ENCODE measurements at places on chromosomes 11 and 22.

DNA sequence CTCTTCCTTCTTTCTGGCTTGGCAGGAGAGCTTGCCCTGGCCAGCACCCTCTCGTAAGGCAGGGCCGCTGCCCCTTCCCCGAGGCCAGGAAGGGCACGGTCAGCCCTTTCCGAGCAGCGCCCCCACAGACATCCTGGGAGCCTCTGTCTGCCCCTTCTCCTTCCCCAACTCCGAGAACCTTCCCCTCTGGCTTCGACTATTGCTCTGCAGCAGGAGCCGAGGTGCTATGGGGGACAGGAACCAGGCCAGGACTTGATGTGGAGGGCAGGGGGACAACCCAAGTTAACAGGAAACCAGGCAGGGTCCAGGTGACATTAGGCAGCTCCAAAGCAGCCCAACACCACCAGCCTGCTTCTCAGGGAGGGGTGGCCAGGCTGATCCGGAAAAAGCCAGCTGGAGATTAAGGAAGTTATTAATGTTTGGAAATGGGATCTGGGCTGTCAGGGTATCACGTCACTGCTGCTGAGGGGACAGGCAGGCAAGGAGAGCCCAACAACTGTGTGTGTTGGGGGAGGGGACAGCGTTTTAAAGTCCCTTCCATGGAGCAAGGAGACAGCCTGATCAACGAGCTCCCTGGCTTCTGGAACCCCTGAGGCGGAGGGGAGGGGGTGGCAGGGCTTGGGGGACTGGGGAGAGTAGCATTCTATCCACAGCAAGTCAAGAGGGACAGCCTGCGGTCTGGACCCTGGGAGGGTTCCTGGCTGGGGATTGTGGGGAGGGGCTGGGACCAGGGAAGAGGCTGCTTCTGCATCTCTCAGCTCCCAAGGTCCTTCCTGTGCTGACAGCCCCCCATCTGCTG lies 27.3 kb downstream of the SYT7 start:
- DNase-seq: no peak

GRCh38 chr11:2114430-2115241 lies 24.6 kb downstream of the IGF2 start:
- no peak for DNase-seq

DNA sequence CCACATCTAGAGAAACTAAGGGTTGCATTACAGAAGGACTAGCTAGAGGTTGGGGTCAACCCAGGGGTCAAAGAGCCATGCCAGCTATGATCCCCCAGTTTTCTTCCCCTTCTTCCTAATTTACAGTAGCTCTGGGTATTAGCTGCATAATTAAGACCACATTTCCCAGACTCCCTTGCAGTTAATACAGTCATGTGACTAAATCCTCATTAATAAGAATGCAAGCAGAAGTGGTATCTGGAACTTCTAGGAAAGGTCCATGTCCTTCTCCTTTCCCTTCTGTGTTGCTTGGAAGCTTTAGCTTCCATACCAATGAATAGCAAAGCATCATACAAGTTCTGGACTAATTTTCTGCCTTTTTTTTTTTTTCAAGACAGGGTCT lies 19.1 kb upstream of the LMO2 start:
- no peak for DNase-seq

GRCh38 chr11:45665933-45666647 lies 668 bp upstream of the CHST1 start:
- DNase-seq: no peak

- no peak for DNase-seq
Measured at GRCh38 chr11:1978720-1979473, 18.7 kb downstream of the H19 start.

DNA sequence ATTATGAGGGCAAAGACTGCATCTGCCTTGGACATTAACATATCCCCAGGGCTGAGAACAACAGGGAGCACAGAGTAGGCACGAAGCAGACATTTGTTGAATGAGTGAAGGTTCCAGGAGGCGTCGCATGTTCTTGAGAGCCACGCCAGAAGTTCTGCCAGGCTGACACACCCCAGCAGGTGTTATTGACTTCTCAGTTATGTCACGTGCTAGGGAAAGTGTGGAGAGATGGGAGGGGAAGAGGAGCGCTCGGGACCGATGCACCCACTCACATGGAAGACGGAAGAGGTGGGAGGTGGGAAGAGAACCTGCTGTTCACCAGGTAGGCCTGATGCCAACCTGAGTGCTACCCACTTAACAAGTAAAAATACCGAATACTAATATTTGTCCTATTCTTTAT lies 232.8 kb downstream of the LARGE1 start:
- no peak for DNase-seq

DNA sequence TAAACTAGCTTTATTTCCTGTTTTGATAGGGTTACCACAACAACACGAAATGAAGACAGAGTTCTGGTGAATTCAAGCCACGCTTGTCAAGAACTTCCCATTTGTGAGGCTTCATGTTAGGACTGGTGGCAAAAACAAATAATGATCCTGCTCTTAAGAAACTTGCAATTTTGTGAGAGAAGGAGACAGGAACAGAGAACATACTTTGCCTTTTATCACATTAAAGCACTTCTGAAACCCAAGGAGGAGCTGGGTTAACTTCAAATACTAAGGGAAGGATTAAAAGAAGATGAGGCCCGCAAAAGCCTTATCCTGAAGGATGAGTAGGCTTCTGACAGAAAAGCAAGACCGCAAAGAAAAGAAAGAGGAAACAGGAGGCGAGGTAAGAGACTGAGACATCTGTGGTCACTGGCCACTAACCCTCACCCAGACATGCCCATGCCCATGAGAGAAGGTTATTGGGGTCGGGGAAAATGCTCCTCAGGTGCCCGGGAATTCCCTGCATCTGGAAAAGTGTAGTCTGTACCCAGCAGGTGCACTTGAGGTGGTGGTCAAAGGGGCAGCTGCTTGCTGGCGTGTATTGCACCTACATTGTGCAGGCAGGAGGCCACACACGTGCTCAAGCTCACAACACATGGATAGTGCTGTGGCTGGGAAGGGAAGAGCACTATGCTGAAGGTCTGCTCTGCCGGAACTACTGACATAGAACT lies 50.5 kb downstream of the MAPK1 start:
- DNase-seq: peak; percentile 14

DNA sequence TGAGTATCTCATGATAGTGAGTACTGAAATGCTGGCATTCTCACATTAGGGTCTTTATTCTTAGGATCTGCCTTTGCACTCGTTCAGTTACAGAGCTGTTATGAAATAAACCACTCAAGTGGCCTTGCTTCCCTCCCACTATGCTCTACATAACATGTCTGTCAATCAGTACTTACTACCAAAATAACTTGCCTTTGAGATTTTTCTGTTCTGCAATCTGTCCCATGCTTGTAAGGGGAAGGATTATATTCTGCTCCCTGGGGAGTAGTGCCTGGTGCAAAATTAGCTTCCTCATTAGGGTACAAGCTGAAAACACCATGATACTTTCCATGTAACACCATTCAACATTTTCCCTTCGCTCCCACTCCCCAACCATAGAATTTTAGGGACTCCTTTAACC lies 1.9 kb upstream of the GRAP2 start:
- no peak for DNase-seq

DNA sequence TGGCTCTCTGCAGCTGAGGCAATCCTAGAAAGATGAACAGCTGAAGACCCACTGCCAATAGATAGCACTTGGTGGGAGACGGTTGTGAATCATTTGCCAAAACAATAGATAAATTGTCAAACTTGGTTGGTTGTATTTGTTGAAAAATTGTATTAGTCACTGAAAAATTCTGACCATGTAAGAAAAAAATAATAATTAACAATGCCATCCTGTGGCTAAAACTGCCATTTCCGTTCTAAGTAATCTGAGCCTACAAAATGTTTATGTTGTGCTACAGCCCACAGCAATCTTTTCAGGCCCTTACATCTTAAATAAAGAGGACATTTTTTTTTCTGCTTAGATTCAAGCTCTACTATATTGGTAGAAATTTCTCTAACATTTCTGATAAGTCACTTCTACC lies 103.2 kb upstream of the ANO3 start:
- DNase-seq: no peak

- DNase-seq: no peak
Measured at GRCh38 chr11:59259047-59259446, 46.3 kb upstream of the MPEG1 start.

GRCh38 chr11:15227011-15227410 lies 112.3 kb downstream of the INSC start:
- no peak for DNase-seq

GRCh38 chr22:36612458-36612857 lies 83.5 kb upstream of the EIF3D start:
- no peak for DNase-seq

GRCh38 chr11:118696673-118697226 lies 17.3 kb upstream of the TREH start:
- no peak for DNase-seq

GRCh38 chr22:29867851-29868250 lies 15.1 kb upstream of the MTMR3 start:
- DNase-seq: no peak

- DNase-seq: no peak
Measured at GRCh38 chr11:110818032-110818687, 105.9 kb upstream of the ARHGAP20 start.

- DNase-seq: no peak
Measured at GRCh38 chr11:134362192-134362901, 30.6 kb downstream of the GLB1L2 start.

DNA sequence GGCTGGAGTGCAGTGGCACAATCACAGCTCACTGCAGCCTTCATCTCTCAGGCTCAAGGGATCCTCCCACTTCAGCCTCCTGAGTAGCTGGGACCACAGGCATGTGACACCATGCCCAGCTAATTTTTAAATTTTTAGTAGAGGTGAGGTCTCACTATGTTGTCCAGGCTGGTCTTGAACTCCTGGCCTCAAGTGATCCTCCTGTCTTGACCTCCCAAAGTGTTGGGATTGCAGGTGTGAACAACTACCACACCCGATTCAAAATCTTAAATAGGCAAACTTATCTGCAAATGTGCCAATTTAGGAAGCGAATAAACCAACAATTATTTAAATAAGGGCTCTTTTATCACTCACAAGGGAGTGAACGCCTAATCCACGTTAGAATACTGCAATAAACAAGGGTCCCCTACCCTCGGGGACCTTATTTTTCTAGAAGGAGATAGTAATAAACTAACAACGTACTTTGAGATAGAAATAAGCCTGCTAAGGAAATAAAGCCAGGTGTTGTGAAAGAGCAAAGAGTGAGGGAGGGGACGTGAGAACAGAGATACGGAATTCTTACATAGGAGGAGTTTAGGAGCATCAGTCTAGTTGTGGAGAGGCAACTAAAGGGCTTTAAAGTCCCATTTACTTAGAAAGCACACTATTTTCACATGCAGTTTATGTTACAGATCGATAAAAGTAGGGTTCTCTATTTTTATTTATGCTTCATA lies 3.0 kb upstream of the WEE1 start:
- no peak for DNase-seq

DNA sequence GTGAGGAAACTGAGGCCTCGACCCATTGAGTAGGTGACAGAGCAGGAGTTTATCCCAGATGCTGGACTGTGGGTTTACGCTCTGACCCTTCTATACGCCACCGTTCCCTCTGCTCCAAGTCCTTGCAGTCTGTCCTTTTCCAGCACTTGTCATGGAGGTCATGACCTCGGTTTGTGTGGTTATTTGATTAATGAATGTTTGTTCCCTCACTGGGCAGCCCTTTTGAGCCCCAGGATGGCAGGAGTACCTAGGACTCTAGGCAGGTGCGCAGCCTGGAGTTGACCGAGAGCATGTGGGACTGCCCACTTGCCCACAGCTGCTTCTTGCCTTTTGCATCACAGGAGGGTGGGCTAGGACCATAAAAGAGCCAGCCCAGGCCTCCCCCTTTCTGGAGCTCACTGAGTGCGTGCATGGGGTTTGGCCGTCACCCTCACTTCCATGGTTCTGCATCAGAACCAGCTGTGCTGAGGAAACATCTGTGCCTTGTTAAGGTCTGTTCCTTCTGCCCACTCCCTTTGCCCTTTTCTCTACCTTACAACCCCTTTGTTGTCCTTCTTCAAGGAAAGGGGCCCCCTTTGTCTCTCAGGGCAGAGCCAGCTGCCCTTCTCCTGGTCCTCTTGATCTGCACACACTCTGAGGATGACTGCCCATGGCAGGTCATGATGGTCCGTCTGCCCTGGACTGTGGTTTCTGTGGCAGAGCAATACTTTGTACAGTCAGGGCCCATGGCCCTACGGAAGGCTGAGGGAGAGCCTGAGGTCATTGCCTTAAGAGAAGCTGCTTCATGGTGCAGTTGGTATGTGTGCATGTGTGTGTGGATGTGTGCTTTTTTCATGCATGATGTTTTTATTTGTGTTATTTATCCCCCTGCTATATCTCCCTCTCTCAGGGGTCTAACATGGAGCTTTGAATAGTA lies 38.2 kb downstream of the BMAL1 start:
- DNase-seq: no peak

GRCh38 chr11:125517116-125517770 lies 21.2 kb upstream of the FEZ1 start:
- no peak for DNase-seq

GRCh38 chr11:7220636-7221035 lies 31.1 kb upstream of the SYT9 start:
- no peak for DNase-seq

DNA sequence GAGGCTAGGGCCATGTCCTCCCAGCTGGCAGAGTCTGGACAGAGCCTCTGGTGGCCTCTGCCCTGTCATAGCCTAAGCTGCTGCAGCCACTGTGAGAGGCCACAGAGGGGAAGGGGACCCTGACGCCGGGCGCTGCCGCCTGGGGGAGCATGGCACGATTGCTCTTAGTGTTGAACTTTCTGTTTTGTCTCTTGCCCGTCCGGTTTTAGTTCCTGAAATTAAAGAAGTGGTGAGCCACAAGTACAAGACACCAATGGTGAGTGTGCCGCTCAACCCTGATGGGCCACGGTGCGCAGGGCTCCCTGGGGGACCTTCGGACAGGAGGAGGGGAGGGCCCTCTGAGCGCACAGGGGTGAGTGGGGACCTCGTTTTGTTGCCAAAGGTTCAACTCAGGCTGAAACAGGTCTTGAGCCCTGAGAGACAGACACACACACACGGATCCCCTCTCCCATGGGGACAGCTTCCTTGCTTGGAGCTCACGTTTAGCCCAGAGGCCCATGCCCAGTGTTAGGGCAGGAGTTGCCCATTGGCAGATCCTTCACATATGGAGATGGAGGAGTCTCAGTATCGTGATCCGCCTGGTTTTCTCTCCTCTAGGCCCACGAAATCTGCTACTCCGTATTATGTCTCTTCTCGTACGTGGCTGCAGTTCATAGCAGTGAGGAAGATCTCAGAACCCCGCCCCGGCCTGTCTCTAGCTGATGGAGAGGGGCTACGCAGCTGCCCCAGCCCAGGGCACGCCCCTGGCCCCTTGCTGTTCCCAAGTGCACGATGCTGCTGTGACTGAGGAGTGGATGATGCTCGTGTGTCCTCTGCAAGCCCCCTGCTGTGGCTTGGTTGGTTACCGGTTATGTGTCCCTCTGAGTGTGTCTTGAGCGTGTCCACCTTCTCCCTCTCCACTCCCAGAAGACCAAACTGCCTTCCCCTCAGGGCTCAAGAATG lies 23.8 kb downstream of the MYBPC3 start:
- no peak for DNase-seq

GRCh38 chr11:57979532-57980079 lies 44.1 kb upstream of the OR9Q1 start:
- DNase-seq: no peak

GRCh38 chr11:116862951-116863350 lies 25.5 kb upstream of the APOA1 start:
- DNase-seq: no peak

GRCh38 chr22:40484906-40485669 lies 114.7 kb downstream of the SGSM3 start:
- no peak for DNase-seq

GRCh38 chr11:34464591-34465051 lies 25.9 kb downstream of the CAT start:
- DNase-seq: no peak

- no peak for DNase-seq
Measured at GRCh38 chr11:124874571-124875255, 9.5 kb downstream of the ROBO3 start.

Data from NCI-H2081 treated with DMSO at 0.1 percent for 48 hours (cell line).